ENCODE measurements at places on chromosomes 16 and 17. TPM values are rescaled to one million over a fixed set of nuclear protein-coding genes. Genes with fewer than 3 reads are reported as not detected.

GRCh38 chr17:36876966-36877365 is 60.3 kb upstream of the LHX1 start:
- no peak for DNase-seq
- no peak overlapping the region for H3K27ac ChIP-seq
- H3K36me3 ChIP-seq = peaks cover 8% of the 10 kb centered on the region
- H3K4me3 ChIP-seq = no peak overlapping the region
- H3K27me3 ChIP-seq = no peaks in the 10 kb centered on the region
- H3K4me1 ChIP-seq = no peaks in the 10 kb centered on the region

- no peak overlapping the region for H3K4me3 ChIP-seq
- peaks cover under 1% of the 10 kb centered on the region for H3K4me1 ChIP-seq
- no peaks in the 10 kb centered on the region for H3K36me3 ChIP-seq
- H3K27ac ChIP-seq = no peak overlapping the region
- H3K27me3 ChIP-seq = no peaks in the 10 kb centered on the region
Observed at GRCh38 chr17:15081008-15081407, 184.1 kb downstream of the PMP22 start.

- H3K4me1 ChIP-seq = 0 out of 2 replicates have a peak, but pooled peaks cover 2% of the 10 kb centered on the region
- H3K36me3 ChIP-seq = no peaks in the 10 kb centered on the region
- DNase-seq = no peak
- no peaks in the 10 kb centered on the region for H3K27me3 ChIP-seq
- H3K4me3 ChIP-seq = no peak overlapping the region
Observed at GRCh38 chr16:73568769-73569168, 520.8 kb upstream of the ZFHX3 start.

Gene TBC1D3I
- 0.35 TPM for total RNA-seq

Gene CNGB1
- total RNA-seq = not detected

All from H9 (cell line).